ENCODE measurements at places on chromosomes 6 and 20.

DNA sequence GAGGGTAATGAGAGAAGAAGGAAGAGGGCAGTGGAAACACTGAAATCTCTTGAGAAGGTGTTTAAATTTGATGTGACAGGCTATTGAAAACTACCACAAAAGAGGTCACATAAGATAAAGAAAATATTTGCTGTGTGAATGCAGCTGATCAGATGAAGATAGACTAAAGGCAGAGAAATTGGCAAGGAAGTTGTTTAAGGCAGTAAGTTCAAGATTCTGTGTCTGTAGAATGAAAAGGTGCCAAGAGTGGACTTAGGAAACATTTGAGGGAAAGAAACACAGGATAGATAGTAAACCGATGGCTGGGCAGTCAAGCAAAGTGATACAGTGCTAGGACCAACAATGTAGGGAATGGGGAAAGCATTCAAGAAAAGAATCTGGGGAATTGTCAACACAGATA lies 332.3 kb upstream of the MARCKS start:
- DNase-seq = no peak

DNA sequence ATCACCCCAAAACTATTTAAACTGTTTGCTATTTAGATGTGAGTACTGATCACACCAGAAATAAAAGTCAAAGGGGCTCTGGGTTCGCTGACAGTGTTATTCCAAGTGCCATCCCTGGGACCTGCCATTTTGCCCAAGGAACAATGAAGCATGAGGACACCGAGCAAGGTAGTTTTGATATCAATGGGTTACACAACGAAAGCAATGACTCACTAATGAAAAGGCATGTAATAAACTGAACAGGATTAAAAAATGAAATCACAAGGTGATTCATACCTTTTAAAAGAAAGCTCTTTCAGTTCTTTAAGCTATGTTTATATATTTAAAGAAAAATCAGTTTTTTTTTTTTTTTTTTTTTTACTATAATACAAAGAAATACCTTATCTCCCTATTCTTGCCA lies 102.0 kb downstream of the HS3ST5 start:
- no peak for DNase-seq

DNA sequence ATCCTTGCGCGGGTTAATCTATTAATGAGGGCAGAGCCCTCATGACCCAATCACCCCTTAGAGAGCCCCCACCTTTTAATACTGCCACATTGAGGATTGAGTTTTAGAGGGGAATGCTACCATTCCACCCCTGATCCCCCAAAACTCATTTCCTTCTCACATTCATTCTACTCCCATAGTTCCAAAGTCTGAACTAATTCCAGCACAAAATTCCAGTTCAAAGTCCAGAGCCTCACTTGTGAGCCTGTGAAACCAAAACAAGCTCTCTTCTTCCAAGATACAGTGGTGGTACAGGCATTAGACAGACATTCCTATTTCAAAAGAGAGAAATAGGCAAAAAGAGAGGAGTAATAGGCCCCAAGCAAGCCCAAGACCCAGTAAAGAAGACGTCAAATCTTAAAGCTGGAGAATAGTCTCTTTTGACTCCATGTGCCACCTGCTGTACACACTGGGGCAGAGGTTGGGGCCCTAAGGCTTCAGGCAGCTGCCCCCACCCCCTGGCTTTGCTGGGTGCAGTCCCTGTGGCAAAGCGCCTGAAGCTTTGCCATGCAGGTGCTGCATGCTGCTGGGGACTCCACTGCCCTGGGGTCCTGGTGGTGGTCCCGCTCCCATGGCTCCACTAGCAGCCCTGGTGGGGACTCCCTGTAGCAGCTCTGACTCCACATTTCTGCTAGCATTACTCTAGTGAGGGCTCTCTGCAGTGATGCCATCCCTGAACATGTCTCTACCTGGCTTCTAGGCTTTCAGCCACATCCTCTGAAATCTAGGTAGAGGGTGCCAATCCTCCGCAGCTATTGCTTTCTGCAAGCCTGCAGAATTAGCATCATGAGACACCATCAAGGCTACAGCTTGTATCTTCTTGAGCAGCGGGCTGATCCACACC lies 41.3 kb downstream of the RSPH3 start:
- no peak for DNase-seq

- DNase-seq = no peak
Observed at GRCh38 chr6:3396503-3397180, 60.2 kb downstream of the SLC22A23 start.

DNA sequence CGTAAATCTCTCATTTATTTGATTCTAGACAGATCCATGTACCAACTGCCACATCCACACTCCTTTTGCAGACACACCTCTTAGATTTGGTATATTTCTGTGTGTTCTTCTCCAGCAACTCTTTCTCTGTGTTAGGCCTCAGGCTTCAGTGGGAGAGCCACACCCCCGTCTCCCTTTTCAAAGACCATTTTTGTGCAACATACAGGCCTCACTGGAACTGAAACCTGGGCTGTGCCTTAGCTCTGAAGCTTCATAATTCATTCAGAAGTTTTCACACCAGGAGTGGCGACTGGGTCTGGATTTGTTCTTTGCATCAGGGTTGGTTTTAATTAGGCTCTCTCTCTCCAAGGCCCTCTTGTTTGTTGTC lies 170.2 kb downstream of the THBS2 start:
- no peak for DNase-seq

- DNase-seq = no peak
Observed at GRCh38 chr6:74782346-74782745, 423.5 kb downstream of the COL12A1 start.

DNA sequence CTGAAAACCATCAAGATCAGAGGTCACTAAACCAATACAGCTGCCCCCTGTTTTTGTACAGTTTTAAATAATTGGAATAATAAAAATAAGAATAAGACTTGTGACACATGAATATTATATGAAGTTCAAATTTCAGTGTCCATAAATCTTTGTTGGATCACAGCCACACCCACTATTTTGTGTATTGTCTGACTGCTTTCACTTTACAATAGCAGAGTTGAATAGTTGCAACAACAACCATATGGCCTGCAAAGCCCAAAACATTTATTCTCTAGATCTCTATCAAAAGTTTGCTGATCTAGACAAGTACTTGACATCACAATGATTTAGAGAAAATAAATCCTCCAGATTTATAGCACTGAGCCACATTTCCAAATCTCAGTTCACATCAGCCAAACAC lies 73.6 kb downstream of the SPTLC3 start:
- DNase-seq = no peak

- DNase-seq = no peak
Observed at GRCh38 chr20:11015440-11015839, 341.6 kb upstream of the JAG1 start.

DNA sequence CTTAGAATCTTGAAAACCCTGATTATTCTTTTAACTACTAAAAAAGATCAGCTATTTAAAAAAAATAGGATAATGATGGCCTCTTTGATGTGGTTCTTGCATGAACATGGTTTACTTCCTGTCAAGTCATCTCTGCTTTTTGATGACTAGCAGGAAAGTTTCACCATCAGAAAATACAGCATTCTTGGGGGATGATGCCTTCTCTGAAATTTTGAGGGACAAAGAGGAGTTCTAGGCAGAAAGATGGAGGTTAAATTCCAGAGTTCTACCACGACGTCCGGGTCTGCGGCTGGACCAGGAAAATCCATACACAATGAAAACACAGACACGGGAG lies 130.4 kb downstream of the OLIG3 start:
- no peak for DNase-seq

- DNase-seq = no peak
Observed at GRCh38 chr20:49539481-49540231, 28.3 kb downstream of the PTGIS start.

- peak; percentile 85 for DNase-seq
Observed at GRCh38 chr6:44072959-44073611, 54.2 kb downstream of the MRPL14 start.

GRCh38 chr6:107624541-107624940 lies 134.6 kb downstream of the SOBP start:
- no peak for DNase-seq

DNA sequence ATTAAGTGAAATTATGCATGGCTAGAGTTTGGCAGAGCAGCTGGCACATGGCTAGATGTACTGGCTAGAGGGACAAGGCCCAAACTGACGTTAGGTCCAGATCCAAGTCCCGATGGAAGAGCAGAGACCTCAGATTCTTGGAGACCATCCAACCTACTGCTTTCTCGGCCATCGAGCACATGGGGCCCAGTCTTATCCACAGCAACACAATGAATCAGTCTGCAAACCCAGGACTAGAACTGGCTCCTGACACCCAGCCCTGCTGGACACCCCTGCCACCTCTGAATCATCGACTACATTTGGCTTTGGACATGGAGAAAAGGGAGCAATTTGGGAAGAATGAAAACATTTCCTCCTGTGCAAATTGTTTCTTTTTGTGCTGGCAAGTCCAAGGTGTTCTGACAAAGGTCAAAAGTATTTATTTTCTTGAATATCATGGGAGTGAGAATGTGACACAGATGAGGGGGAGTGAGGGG lies 23.9 kb upstream of the YWHAB start:
- DNase-seq = no peak

Measured in neuronal stem cell (in vitro differentiated cells).